ENCODE measurements at places on chromosomes 7 and 10. TPM values are rescaled to one million over a fixed set of nuclear protein-coding genes. Genes with fewer than 3 reads are reported as not detected.

GSDME gene
- total RNA-seq, result 6.5 TPM

GPR22 gene
- total RNA-seq, result 4.0 TPM

RTKN2 gene
- 4.0 TPM for total RNA-seq

CYP26A1 gene
- total RNA-seq, result not detected

NPC1L1 gene
- total RNA-seq, result 0.09 TPM

OR6V1 gene
- not detected for total RNA-seq

CNPY1 gene
- not detected for total RNA-seq

LRIT1 gene
- not detected for total RNA-seq
